PC-3 (cell line): ENCODE measurements at places on chromosomes 1 and 21. TPM values are rescaled to one million over a fixed set of nuclear protein-coding genes. Genes with fewer than 3 reads are reported as not detected.

Gene RHBG
- total RNA-seq: 0.26 TPM in 1 of 2 replicates, not detected in the other

Gene TTC24
- not detected in 2 replicates for total RNA-seq

Gene F3
- 8.0 and 8.5 TPM in 2 replicates for total RNA-seq

Gene ACTL8
- not detected in 2 replicates for total RNA-seq

Gene KCNJ9
- not detected in 2 replicates for total RNA-seq

Gene UCK2
- total RNA-seq: 193 and 209 TPM in 2 replicates

Gene AGMAT
- 8.2 and 9.4 TPM in 2 replicates for total RNA-seq

Gene SPRR2F
- total RNA-seq: not detected in 2 replicates

Gene CLSTN1
- total RNA-seq: 98.3 and 117 TPM in 2 replicates

Gene FCRLA
- not detected in 2 replicates for total RNA-seq
